Suppressor macrophage treated with lipopolysaccharide for 1 hour (primary cell): ENCODE measurements at places on chromosomes 4 and X.

GRCh38 chr4:105015750-105016149 lies 130.9 kb upstream of the TET2 start:
- no peak for DNase-seq

GRCh38 chrX:108270280-108270679 lies 167.9 kb downstream of the COL4A6 start:
- no peak for DNase-seq

DNA sequence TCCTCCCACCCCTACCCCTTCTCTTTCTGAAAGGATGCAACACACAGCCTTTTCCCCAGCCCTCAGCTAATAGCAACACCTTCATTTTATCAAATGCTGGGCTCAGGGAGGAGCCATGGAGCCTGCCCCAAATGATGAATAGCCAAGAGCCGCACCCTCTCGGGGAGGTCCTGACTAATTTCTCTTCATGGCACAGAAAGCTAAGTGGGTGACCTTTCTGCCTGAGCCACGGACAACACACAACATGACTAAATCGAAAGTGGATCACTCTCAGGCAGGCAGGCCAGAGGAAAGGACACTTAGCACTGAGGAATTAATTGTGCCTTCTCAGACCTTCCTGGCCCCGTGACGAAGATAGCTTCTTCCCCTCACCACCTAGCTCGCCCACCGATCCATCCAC lies 165.1 kb upstream of the RAI2 start:
- DNase-seq = no peak

GRCh38 chrX:108640817-108641216 lies 95.5 kb downstream of the IRS4 start:
- DNase-seq = no peak

GRCh38 chr4:138003248-138003647 lies 238.9 kb downstream of the SLC7A11 start:
- DNase-seq = no peak
